ENCODE measurements at places on chromosomes 4 and X.

DNA sequence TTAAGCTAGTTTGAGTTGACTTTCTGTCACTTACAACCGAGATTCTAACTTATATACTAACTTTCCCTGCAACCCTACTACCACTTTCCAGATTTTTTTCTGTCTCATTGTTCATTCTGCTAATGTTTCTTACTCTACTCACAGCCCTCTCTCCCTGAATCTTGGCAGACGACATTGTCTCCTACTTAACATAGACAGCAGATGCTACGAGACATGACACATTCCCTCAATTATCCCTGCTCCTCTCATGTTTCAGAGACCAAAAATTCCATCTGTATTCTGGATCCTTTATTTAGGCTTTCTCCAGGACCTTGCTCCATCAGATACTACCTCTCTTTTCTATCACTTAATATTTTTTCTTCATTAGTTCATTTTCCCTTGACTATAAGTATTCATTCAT lies 379.1 kb upstream of the TEX13C start:
- H3K27me3 ChIP-seq = peaks cover 6% of the 10 kb centered on the region
- no peaks in the 10 kb centered on the region for H3K36me3 ChIP-seq
- H3K4me1 ChIP-seq = no peaks in the 10 kb centered on the region

DNA sequence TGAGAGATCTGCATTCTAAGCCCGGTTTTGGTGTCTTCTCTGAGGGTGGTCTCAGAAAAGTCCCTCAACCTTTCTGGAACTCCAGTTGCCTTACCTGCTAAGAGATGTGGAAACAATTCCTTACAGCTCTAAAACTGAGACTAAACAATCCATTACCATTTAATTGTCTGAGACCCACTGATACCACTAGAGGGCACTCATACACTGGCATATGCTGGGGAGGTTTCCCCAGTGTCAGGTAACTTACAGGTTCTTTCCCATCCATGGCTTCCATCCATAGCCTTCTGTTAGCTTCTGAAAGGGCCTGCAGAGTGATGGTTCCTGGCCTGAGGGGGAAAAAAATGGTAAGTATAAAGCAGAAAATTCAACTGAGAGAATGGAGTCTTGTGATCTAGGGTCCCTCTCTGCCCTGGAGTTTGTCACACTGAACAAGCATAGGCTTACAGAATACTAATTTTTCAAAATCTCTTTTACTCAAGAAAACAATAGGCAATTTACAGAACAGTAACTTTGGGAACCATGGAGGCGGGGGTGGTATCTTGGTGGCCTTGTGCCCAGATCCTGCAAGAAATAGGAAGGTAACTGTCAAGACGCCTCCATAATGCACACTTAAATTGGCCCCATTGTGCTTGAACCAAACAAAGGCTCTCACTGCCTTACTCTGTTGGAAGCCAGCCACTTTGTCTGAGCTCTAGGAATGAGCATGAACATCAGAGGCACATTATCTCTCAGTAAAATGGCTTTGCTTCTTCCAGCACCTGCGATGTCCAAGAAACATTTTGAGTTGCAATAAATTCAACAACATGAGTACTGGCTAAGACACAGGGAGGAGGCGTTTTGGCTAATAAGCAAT lies 236.1 kb downstream of the OPHN1 start:
- no peak overlapping the region for H3K4me3 ChIP-seq
- H3K27me3 ChIP-seq = no peaks in the 10 kb centered on the region
- no peak overlapping the region for H3K27ac ChIP-seq
- no peak for DNase-seq
- no peaks in the 10 kb centered on the region for H3K36me3 ChIP-seq

DNA sequence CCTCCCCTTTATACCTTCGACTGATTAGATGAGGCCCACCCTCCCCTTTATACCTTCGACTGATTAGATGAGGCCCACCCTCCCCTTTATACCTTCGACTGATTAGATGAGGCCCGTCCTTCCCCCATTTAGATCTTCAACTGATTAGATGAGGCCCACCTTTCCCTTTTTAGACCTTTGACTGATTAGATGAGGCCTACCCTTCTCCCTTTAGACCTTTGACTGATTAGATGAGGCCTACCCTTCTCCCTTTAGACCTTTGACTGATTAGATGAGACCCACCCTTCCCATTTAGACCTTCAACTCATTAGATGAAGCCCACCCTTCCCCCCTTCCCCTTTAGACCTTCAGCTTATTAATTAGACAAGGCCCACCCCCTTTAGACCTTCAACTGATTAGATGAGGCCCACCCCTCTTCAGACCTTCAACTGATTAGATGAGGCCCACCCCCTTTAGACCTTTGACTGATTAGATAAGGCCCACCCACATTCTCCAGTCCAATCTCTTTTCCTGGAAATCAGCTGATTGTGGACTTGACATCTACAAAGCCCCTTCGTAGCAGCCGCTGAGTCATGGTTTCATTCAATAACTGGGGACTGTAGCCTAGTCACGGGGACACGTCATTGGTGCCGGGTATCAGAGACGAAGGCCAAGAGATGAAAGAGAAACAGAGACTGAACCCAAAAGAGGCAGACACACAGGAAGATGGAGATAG lies 28.8 kb upstream of the IL3RA start:
- no peaks in the 10 kb centered on the region for H3K4me1 ChIP-seq
- H3K27me3 ChIP-seq = no peaks in the 10 kb centered on the region
- no peaks in the 10 kb centered on the region for H3K36me3 ChIP-seq
- H3K4me3 ChIP-seq = no peak overlapping the region

GRCh38 chr4:27009539-27009938 lies 148.9 kb downstream of the STIM2 start:
- no peak overlapping the region for H3K27ac ChIP-seq
- H3K4me1 ChIP-seq = peaks cover 37% of the 10 kb centered on the region
- no peaks in the 10 kb centered on the region for H3K36me3 ChIP-seq

GRCh38 chr4:176002007-176002613 lies 63.5 kb upstream of the WDR17 start:
- no peak for DNase-seq
- H3K4me3 ChIP-seq = peak overlapping the region; percentile 74
- H3K4me1 ChIP-seq = peaks cover 17% of the 10 kb centered on the region
- H3K27ac ChIP-seq = no peak overlapping the region

DNA sequence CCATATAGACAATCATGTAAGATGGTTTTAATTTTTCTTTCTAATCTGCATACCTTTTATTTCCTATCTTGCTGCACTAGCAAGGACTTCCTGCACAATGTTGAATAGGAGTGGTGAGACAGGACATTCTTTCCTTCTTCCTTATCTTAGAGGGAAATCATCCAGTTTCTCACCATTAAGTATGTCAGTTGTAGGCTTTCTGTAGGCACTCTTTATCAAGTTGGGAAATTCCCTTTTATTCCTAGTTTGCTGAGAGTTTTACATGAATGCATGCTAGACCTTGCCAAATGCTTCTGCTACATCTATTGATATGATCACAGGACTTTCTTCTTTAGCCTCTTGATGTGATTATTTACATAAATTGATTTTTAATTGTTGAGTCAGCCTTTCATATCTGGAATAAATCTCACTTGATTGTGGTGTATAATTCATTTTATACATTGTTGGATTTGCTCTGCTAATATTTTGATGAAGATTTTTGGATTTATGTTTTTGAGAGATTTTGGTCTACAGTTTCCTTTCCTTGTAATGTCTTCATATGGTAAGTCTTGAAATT lies 23.8 kb downstream of the RNF175 start:
- H3K27me3 ChIP-seq = no peaks in the 10 kb centered on the region
- no peak for DNase-seq
- peaks cover 1% of the 10 kb centered on the region for H3K36me3 ChIP-seq

- H3K27me3 ChIP-seq = no peaks in the 10 kb centered on the region
- H3K4me3 ChIP-seq = no peak overlapping the region
- DNase-seq = no peak
- H3K4me1 ChIP-seq = peaks cover 8% of the 10 kb centered on the region
- peak overlapping the region; percentile 36 for H3K27ac ChIP-seq
Observed at GRCh38 chr4:151716324-151716723, 44.5 kb downstream of the GATB start.

DNA sequence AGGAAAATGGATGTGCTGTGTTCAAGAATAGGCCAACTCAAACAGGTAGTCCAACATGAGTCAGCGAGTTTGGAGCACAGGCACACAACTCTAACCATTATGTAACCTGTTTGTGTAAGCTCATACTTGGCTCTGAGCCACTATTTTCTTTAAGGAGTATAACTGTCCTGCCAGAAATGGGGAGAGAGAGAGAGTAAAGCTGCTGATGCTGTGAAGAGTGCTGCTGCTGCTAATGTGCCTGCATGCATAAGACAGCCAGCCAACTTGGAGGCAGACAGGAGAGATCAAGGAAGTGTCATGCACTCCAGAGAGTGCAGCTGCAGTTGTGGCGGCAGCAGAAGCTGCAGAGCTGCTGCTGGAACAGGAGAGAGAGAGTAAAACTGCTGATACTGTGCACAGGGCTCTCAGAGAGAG lies 11.7 kb upstream of the STATH start:
- H3K27me3 ChIP-seq = peaks cover 5% of the 10 kb centered on the region
- no peak overlapping the region for H3K4me3 ChIP-seq
- H3K27ac ChIP-seq = no peak overlapping the region
- H3K4me1 ChIP-seq = no peaks in the 10 kb centered on the region
- H3K36me3 ChIP-seq = no peaks in the 10 kb centered on the region
- DNase-seq = peak; percentile 27

GRCh38 chr4:182760551-182761043 lies 156.6 kb downstream of the DCTD start:
- H3K36me3 ChIP-seq = peaks cover 1% of the 10 kb centered on the region
- peaks cover 16% of the 10 kb centered on the region for H3K4me1 ChIP-seq
- H3K27ac ChIP-seq = no peak overlapping the region
- H3K4me3 ChIP-seq = no peak overlapping the region

DNA sequence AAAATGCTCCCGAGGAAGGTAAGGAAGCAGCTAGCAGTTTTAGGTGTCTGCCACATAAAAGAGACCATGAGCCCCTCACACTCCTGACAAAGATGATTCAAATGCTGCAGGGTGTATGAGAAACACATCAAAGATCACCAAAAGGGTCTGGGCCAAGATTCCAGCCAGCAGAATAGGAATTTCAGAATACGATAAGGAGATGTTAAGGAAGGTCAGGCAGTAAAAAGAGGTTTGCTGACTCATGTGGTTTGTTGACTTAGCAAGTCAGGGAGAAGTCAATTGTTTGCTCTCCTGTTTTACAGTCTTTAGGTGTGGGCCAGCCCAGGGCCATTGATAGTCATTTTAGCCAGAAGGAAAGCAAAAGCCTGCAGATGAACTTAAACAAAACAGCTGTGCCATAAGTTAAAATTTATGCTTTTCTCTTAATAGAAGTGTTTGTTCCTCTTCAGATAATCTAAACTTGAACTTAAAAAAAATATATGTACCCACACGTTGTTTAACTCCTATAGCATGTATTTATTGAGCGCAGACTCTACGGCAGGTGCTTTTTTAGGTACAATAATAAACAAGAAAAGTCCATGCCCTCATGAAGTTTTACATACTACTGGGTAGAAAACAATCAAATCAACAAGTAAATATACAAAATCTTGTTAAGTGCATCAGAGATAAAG lies 115.6 kb downstream of the CAMK2D start:
- H3K27ac ChIP-seq = peak overlapping the region; percentile 4
- H3K27me3 ChIP-seq = no peaks in the 10 kb centered on the region
- H3K4me3 ChIP-seq = no peak overlapping the region
- DNase-seq = no peak

GRCh38 chr4:122584519-122584918 lies 36.3 kb downstream of the IL21 start:
- H3K4me3 ChIP-seq = no peak overlapping the region
- H3K36me3 ChIP-seq = no peaks in the 10 kb centered on the region
- peaks cover 17% of the 10 kb centered on the region for H3K4me1 ChIP-seq
- no peaks in the 10 kb centered on the region for H3K27me3 ChIP-seq
- no peak for DNase-seq

GRCh38 chrX:37320541-37321203 lies 28.5 kb upstream of the PRRG1 start:
- H3K27ac ChIP-seq = no peak overlapping the region
- no peak for DNase-seq
- no peaks in the 10 kb centered on the region for H3K4me1 ChIP-seq
- H3K36me3 ChIP-seq = no peaks in the 10 kb centered on the region
- no peak overlapping the region for H3K4me3 ChIP-seq
- peaks cover 10% of the 10 kb centered on the region for H3K27me3 ChIP-seq

- no peaks in the 10 kb centered on the region for H3K4me1 ChIP-seq
- no peak for DNase-seq
- peaks cover 31% of the 10 kb centered on the region for H3K27me3 ChIP-seq
- no peak overlapping the region for H3K27ac ChIP-seq
- H3K4me3 ChIP-seq = no peak overlapping the region
Observed at GRCh38 chrX:110853610-110854009, 58.0 kb upstream of the CHRDL1 start.

DNA sequence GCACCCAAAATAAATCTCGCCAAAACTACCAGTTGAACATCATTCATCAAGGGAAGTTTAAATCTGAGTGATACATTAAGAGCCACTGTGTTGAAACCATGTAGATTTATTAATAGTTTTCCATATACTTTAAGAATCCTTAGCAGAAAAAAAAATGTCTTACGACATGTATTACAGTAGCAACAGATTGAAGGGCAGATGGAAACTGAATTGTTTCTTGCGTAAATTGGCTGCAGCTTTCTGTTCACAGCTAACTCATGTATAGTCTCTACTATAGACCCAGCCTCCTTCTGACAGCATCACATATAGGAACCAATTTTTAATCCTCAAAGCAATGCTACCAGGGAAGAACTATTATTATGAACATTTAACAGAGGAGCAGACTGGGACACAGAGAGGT lies 195.2 kb upstream of the PUDP start:
- H3K27me3 ChIP-seq = no peaks in the 10 kb centered on the region
- peaks cover 2% of the 10 kb centered on the region for H3K36me3 ChIP-seq
- H3K4me1 ChIP-seq = peaks cover 10% of the 10 kb centered on the region
- H3K4me3 ChIP-seq = no peak overlapping the region
- no peak overlapping the region for H3K27ac ChIP-seq

DNA sequence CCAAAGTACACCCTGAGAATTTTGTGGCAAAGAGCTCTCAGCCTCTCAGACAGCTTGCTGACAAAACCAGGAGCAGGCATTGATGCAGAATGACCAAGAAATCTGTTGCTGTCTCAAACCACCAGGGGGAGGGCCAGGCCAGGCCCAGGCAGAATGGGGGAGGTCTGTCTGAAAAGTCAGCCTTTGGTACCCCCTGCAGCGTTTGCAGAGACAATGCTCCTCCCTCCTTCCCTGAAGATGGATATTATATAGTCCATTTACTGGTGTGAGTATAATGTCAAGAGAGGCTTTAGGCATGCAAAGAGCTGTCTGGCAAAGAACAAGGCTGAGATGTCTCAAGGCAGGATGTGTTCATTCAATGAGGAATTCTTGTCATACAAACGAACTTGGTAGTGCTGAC lies 52.9 kb upstream of the TRPC5OS start:
- H3K27me3 ChIP-seq = peaks cover 5% of the 10 kb centered on the region
- H3K36me3 ChIP-seq = no peaks in the 10 kb centered on the region
- no peak overlapping the region for H3K4me3 ChIP-seq
- DNase-seq = no peak

DNA sequence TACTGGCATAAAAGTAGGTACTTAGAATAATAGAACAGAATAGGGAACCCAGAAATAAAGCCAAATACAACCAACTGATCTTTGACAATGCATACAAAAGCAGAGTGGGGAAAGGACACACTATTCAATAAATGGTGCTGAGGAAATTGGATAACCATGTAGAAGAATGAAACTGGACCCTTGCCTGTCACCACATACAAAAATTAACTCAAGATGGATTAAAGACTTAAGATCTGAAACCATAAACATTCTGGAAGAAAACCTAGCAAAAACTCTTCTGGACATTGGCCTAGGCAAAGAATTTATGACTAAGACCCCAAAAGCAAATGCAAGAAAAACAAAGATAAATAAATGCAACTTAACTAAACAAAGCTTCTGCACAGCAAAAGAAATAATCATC lies 45.6 kb downstream of the ARFIP1 start:
- H3K36me3 ChIP-seq = peaks cover 5% of the 10 kb centered on the region
- no peak overlapping the region for H3K4me3 ChIP-seq
- no peaks in the 10 kb centered on the region for H3K27me3 ChIP-seq
- H3K4me1 ChIP-seq = no peaks in the 10 kb centered on the region

Measured in chondrocyte (in vitro differentiated cells).